ENCODE measurements at places on chromosomes 16 and 17.

DNA sequence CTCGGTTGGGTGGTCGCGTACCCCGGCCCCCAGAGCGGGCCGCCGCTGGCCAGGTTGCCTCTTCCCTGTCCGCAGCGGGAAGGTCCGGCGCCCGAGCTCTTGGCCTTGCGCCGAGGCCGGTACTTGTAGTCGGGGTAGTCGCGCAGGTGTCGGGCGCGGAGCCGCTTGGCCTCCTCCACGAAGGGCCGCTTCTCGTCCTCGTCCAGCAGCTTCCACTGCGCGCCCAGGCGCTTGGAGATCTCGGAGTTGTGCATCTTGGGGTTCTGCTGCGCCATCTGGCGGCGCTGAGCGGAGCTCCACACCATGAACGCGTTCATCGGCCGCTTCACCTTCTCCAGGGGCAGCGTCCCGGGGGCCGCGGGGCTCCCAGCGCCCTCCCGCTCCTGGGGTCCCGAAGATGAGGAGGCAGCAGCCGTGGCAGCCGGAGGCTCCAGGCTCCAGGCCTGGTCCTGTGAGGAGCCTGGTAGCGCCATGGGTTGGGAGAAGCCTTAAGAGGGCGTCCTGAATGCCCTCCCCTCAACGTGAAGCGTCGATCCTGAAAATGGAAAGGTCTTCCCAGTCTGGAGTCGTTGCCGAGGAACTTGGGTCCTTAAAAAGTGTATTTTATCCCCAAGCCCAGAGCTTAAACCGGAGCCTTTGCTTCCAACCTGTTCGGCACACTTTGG, 558 bp downstream of the SOX15 start:
- no peak for DNase-seq

- DNase-seq, result no peak
Measured at GRCh38 chr16:27746076-27746855, 196.3 kb downstream of the KATNIP start.

GRCh38 chr17:8710813-8711212, 33.8 kb downstream of the CCDC42 start:
- no peak for DNase-seq

DNA sequence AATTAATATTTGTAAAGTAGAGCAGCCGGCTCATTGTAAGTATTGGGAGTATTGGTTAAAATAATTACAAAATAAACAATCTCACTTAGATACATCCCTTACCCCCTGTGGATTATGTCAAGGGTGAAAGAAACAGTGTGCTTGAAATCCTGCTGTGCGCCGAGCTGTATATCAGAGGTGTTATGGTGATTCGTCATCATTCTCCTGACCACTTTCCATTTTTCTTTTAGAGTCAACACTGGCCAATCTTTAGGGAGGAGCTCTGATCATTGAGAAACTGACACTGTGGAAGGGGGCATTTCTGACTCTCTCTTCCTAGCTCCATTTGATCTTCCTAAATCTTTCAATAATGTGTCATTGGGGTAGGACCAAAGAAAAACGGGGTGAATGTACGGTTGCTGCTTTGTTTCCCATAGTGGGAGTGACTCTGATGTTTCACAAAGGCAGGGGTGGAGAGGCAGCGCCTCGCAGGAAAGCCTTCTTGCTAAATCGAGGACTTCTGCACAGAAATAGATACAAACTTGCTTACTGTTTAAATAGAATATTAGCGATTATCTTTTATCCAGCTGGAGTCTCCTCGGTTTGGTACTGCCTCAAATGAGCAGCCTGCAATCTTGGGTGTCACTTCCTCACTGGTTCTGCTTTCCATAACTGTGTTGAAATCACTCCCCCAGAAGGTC, 123.4 kb downstream of the PRKCB start:
- no peak for DNase-seq

GRCh38 chr16:72927199-72928089, 120.5 kb downstream of the ZFHX3 start:
- DNase-seq, result no peak

DNA sequence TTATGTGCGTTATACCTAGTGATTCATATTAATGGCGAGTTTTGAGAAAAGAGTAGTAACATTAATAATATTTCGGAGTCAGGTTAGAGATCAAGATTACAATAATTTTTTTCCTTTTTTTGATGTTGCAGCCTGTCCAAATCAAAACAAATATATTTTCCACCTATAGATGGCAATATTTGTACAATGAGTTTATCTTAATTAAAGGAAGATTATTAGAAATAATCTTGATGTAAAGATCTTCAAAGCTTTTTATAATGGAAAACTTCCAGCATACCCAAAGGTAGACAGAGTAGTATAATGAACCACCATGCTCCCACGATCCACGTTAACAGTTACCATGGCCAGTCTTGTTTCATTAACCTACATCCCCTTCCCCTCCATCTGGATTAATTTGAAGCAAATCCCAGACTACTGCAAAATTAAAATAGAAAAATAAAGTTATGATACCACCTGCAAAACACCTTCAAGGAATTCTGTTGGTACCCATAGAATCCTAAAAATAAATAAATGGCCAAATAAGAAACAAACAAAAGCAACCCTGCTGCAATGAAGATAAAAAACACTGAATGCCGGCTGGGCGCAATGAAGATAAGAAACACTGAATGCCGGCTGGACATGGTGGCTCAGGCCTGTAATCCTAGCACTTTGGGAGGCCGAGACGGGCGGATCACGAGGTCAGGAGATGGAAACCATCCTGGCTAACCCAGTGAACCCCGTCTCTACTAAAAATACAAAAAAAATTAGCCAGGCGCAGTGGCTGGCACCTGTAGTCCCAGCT, 46.5 kb upstream of the GINS3 start:
- DNase-seq, result no peak

DNA sequence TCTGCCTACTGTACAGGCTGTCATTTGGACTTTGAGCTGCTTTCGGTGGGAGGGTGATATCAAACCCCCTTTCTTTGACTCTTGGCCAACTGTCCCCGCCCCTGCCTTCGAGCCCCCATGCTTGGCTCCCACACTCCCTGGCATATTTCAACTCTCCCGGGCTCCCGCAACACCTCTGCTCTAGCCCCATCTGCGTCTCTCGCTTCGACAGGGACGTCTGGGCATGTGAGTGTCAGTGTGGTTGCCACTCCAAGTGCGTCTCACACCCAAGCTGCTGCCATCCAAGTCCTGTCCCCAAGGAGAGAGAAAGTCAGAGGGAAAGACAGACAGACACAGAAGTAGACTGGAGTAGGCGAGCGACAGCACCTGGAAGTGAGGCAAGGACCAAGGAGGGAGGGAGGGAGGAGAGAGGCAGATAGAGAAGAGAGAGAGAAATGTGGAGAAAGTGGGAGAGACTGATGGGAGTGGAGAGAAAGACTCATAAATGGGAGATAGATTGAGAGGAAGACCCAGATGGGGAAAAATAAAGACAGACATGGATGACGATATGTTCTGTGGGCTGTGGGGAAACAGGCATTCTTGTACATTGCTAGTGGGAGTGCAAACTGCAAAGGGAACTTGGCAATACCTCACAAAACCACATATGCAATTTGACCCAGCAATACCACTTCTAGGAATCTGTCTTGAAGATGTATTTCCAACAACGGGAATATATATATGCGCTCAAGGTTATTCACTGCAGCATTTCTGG, 11.8 kb downstream of the STARD3 start:
- no peak for DNase-seq

- DNase-seq, result no peak
Measured at GRCh38 chr17:28142305-28142704, 99.8 kb downstream of the NLK start.

DNA sequence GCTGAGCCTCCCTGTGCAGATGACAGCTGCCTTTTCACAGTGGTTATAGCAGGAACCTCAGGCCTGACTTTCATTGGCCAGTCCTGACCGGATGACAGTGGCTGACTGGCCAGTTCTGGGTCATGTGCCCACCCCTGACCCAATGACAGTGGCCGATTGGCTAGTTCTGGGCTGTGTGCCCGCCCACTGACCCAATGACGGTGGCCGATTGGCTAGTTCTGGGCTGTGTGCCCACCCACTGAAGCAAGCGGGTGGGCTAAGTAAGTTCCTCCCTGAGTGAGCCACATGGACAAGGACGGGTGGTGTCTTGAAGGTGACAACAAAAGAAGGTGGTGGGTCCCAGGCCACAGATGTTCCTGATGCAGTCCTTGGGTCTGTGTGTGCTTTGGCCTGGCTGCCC, 9.5 kb downstream of the DEF8 start:
- DNase-seq, result no peak

GRCh38 chr17:77741109-77741508, 217.4 kb upstream of the TNRC6C start:
- DNase-seq, result peak; percentile 8

- DNase-seq, result no peak
Measured at GRCh38 chr16:75578212-75578611, 12.0 kb downstream of the GABARAPL2 start.

DNA sequence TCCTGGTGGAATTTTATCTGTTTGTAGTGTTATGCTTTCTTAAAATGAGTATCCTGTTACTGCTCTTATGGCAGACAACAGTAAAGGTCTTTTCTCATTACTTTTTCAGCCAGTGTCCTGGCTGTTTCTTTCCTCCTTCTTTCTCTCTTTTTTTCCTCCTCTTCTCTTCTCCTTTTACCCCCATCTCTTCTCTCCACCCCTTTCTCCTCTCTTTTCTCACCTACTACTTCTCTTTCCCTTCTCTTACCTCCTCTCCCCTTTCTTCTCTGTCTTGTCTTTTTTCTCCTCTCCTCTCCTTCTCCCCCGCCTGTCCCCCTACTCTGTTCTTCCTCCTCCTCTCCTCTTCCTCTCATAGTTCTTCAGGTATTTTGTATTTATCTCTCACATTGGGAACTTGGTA, 48.9 kb downstream of the CPD start:
- no peak for DNase-seq

DNA sequence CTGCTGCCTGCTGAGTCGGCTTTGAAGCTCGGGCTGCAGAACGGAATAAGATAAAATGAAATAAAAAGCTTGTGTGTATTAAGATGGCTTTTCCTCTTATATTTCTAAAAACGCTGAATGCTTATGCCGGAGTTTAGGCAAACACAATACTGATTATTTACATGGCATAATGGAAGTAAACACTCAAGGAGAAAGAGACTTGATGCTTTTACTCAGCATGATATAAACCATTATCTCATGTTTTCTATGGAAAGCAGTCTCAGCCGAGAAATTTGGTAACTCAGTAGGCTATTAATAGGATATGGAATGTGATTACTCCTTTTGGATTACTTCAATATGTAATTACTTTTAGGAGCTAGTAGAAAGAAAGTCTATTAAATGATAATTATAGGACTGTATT, 153.3 kb downstream of the CDH11 start:
- no peak for DNase-seq

GRCh38 chr17:57782647-57783337, 37.7 kb upstream of the CCDC182 start:
- DNase-seq, result no peak

DNA sequence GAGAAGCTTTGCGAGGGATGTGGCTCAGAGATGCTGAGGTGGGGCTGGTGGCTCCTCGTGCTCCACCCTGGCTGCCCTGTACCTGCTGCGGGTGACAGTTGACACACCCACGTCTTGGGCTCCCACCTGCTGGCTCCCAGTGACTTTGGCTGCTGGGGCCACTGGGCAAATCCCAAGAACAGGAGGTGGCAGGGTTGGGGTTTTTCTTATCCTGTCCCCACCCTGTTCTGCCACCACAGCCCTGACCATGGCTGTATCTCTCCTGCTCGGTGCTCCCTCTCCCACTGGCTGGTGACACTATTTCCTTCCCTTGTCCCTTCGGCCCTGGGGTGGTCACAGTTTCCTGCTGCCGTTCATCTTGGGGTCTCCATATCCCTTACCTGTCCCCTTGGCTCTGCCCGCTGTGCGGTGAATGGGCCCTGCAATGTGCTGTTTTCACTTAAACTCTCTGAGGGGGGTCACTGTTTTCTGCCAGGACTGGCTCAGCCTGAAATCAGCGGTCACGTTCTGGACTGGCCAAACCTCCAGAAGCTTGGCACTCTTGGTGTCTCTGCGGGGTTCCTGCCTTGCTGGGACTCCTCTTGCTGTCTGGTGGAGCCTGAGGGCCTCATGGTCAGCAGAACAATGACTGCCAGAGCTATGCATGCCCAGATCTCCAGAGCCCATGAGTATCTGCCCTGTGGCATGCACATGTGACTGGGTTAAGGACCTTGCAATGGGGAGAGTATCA, 144.2 kb downstream of the IRF8 start:
- DNase-seq, result no peak

GRCh38 chr16:84087466-84088151, 29.1 kb downstream of the MBTPS1 start:
- no peak for DNase-seq

- no peak for DNase-seq
Measured at GRCh38 chr17:13426991-13427390, 174.7 kb downstream of the HS3ST3A1 start.

GRCh38 chr17:16287563-16288027, 65.7 kb downstream of the CENPV start:
- DNase-seq, result no peak

DNA sequence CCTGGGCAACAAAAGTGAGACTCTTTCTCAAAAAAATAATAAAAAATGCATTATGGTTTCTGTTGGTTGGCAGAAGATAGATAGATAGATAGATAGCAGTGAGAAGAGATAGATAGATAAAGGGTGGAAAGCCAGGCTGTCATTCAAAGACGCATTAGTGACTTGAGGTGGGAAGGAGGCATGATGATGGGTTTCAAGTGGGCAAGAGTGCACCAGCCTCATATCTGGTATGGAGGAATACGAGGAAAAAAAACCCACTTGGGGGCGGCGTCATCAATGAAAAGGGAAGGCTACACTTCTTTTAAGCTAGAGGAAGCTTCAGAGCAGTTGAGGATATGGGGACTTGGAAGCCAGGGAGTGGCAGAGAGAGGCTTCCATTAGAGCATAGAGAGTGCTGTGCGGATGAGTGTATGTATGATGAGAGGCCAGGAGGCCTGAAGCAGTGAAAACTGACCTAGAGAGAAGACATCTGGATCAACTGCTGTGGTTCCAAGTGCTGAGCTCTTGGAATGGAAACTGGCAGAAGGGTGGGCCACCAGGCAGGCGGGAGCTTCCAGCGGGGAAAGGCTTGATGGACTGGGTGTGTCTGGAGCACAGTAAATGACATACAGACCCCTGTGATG, 31.8 kb downstream of the CEP95 start:
- no peak for DNase-seq

DNA sequence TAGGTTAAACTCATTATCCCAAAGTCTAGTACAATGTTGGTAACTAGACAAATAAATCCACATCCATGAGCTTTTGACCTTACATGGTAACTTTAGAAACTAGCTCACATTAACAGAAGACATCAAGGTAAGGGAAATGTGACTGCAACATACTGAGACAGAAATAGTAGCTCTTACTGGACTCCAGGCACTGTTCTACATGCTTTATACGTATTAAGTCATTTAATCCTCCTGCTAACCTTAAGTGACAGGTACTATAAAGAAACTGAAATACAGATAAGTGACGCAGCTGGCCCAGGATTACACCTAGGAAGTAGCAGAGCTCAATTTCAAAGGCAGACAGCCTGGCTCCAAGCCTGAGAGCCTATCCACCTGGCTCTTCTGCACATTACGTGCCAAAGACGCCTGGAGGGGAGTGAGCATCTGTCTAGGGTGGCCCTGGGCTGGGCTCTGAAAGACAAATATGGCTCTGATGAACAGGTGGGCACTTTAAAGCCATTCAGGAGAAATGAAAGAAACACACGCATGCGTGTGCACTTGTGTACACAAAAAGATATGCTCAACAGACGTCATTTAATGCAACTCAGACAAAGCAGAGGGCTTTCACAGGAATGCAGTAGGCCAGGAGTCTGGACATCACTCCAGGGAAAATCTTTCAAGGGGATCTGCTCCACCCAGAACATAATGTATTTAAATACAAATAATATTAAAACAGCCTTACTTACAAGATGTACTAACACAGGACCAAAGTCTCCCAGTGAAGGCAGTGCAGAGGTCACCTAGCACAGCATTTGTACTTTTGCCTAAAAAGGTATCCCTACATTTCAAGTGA, 4.4 kb downstream of the ZC3H7A start:
- DNase-seq, result no peak

- no peak for DNase-seq
Measured at GRCh38 chr17:27370776-27371175, 76.9 kb downstream of the WSB1 start.

All from stimulated activated CD8-positive, alpha-beta memory T cell treated with anti-CD3 and anti-CD28 coated beads, Interleukin-7, amount 100 ng/mL, for 24 hours (primary cell).